ENCODE measurements at places on chromosomes 11 and 22. TPM values are rescaled to one million over a fixed set of nuclear protein-coding genes. Genes with fewer than 3 reads are reported as not detected.

GRCh38 chr11:125923012-125923579 is 18.8 kb downstream of the DDX25 start:
- no peak overlapping the region for H3K27ac ChIP-seq
- peaks cover 66% of the 10 kb centered on the region for H3K27me3 ChIP-seq
- H3K4me3 ChIP-seq = no peak overlapping the region
- no peak for DNase-seq
- no peaks in the 10 kb centered on the region for H3K36me3 ChIP-seq
- H3K4me1 ChIP-seq = no peaks in the 10 kb centered on the region

DNA sequence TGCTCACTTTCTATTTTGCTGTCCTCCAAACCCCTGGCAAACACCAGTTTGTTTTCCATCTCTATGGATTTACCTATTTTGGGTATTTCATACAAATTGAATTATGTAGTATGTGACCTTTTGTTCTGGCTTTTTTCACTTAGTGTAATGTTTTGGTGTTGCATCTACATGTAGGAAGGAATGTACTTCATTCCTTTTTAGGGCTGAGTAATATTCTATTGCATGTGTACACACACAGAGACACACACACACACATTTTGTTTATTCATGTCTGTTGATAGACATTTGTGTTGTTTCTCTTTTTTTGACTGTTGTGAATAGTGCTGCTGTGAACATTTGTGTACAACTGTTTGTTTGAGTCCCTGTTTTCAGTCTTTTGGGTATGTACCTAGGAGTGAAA is 90.4 kb downstream of the UVRAG start:
- no peaks in the 10 kb centered on the region for H3K27me3 ChIP-seq
- no peak overlapping the region for H3K4me3 ChIP-seq
- no peaks in the 10 kb centered on the region for H3K36me3 ChIP-seq
- peaks cover 26% of the 10 kb centered on the region for H3K4me1 ChIP-seq
- no peak for DNase-seq

- peaks cover 38% of the 10 kb centered on the region for H3K36me3 ChIP-seq
- no peak overlapping the region for H3K4me3 ChIP-seq
- DNase-seq = no peak
- H3K27me3 ChIP-seq = no peaks in the 10 kb centered on the region
These were observed 76.1 kb upstream of the UCP3 start for GRCh38 chr11:74084796-74085541.

GRCh38 chr11:94583213-94583865 is 16.2 kb downstream of the PIWIL4 start:
- H3K4me3 ChIP-seq = no peak overlapping the region
- DNase-seq = no peak
- H3K27me3 ChIP-seq = peaks cover 5% of the 10 kb centered on the region
- H3K36me3 ChIP-seq = no peaks in the 10 kb centered on the region
- no peak overlapping the region for H3K27ac ChIP-seq

DNA sequence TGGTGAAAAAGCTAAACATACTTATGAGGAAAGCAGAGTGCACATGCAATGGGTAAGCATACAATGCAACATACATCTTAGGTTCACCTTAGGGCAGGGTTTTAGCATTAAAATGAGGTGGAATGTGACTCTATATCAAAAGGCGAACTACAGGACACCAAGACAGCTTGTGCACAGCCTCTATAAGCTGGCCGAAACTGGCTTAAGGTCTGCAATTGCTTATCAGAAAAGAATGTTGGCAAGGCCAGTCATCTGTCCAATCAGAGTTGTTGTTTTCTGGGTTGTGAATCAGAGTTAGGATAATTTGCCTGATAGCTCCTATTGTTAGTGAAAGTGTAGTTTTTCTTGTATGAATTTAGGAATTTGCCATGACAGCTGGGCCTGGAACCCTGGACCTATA is 76.5 kb downstream of the LRRC4C start:
- H3K4me1 ChIP-seq = no peaks in the 10 kb centered on the region
- H3K36me3 ChIP-seq = no peaks in the 10 kb centered on the region
- no peaks in the 10 kb centered on the region for H3K27me3 ChIP-seq
- no peak for DNase-seq
- H3K27ac ChIP-seq = no peak overlapping the region

OR4A16 gene
- total RNA-seq = not detected

SLC22A6 gene
- total RNA-seq = not detected

DNA sequence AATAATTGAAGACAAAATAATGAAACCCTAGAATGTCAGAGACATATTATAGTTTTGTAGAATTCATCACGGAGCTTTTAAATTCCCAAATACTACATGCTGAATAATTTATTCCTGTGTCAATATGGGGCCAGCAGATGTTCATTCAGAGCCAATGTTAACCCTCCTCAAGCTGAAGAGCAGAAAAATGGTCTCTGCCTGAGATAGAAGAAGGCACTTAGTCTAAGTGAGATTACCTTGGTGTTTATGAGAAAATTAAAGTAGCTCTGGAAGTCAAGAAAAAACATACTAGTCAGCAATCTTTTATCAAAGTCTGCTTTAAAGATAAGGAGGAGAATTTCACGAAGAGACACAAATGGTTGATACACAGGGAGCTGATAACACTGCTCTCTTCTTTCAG is 328.2 kb downstream of the TTC28 start:
- H3K4me1 ChIP-seq = no peaks in the 10 kb centered on the region
- no peak overlapping the region for H3K4me3 ChIP-seq
- no peaks in the 10 kb centered on the region for H3K27me3 ChIP-seq

GRCh38 chr11:284105-285020 is 4.6 kb upstream of the PGGHG start:
- no peaks in the 10 kb centered on the region for H3K27me3 ChIP-seq
- H3K36me3 ChIP-seq = no peaks in the 10 kb centered on the region
- no peak overlapping the region for H3K27ac ChIP-seq

ZNF214 gene
- 2.3 TPM for total RNA-seq

DNA sequence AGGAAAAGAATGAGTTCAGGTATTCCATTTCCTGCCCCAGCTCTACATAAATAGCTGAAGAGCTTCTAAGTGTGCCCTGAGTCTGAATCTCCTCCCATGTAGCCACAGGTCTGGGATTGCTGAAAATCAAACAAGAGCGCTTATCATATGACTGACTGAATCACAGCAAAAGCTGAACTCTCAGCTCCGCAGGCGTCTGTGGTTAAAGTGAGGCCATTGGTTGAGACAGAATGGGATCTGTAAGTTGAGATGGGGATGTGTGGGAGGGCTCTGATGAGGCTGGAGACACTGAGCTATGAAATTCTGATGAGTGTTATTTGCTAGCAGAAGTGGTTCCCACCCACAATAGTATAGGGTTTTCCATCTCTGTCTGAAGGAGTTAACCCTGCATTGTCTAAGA is 637.0 kb downstream of the OPCML start:
- no peak overlapping the region for H3K4me3 ChIP-seq
- no peaks in the 10 kb centered on the region for H3K36me3 ChIP-seq
- no peak overlapping the region for H3K27ac ChIP-seq
- no peak for DNase-seq
- no peaks in the 10 kb centered on the region for H3K4me1 ChIP-seq

DNA sequence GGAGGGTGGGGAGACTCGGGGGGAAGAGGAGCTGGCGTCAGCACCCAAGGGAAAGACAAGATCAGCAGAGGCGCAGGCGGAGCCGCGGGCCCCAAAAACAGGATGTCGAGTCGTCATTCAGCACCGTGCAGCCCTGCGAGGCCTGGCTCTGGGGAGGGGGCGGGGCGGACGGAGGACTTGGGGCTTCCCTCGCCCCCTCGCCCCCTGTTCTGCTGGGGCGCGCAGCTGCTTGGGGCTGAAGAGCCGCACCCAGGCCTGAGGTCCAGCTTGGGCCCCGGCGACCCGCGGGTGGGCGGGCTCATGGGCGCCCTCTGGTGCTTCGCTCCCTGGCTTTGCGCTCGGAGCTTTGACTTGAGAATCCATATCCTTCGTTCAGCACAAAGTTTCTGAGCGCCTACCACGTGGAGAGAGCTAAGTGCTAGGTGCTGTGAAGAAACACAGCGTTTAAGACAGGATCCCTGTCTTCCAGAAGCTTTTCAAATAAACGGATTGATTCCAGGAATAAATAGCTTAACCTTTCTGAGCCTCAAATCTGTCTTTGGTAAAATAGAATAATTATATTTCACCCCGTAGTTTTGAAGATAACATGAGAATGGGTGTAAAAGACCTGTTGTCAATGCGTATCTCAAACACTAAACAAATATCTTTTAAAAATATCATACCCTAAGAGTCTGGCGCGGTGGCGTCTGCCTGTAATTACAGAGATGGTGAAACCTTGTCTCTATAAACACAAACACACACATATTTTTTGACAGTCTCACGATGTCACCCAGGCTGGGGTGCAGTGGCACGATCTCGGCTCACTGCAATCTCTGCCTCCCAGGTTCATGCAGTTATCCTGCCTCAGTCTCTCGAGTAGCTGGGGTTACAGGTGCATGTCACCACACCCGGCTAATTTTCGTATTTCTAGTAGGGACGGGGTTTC is 929 bp upstream of the RHOG start:
- H3K27me3 ChIP-seq = no peaks in the 10 kb centered on the region
- peak overlapping the region; percentile 81 for H3K4me3 ChIP-seq
- peaks cover 28% of the 10 kb centered on the region for H3K4me1 ChIP-seq
- H3K36me3 ChIP-seq = no peaks in the 10 kb centered on the region
- peak; percentile 95 for DNase-seq
- peak overlapping the region; percentile 94 for H3K27ac ChIP-seq

DNA sequence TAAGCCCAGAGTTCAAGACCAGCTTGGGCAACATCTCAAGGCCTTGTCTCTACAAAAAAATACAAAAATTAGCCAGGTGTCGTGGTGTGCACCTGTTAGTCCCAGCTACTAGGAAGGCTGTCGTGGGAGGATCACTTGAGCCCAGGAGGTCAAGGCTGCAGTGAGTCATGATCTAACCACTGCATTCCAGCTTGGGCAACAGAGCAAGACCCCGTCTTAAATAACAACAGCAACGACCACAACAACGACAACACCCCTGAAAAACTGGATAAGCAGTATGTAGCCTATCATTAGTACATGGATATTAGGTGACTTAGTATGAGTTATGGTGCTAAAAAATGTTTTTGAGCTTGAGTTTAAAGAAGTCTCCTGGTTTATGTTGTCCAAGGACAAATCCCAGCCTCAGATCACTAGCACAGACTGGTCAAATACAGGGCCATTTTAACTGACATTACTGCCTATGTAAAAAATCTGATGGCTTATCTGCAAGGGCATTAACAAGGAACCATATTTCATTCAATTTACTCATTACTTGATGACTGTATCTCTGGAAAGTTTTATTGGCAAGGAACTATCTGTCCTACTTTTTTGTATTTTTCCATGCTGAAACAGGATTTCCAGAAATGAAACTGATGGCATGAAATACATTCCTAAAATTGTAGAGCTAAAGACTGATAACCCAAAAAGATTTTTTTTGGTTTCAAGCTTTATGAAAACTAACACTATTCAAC is 23.4 kb downstream of the C2CD3 start:
- no peak overlapping the region for H3K27ac ChIP-seq
- peaks cover 6% of the 10 kb centered on the region for H3K36me3 ChIP-seq

DNA sequence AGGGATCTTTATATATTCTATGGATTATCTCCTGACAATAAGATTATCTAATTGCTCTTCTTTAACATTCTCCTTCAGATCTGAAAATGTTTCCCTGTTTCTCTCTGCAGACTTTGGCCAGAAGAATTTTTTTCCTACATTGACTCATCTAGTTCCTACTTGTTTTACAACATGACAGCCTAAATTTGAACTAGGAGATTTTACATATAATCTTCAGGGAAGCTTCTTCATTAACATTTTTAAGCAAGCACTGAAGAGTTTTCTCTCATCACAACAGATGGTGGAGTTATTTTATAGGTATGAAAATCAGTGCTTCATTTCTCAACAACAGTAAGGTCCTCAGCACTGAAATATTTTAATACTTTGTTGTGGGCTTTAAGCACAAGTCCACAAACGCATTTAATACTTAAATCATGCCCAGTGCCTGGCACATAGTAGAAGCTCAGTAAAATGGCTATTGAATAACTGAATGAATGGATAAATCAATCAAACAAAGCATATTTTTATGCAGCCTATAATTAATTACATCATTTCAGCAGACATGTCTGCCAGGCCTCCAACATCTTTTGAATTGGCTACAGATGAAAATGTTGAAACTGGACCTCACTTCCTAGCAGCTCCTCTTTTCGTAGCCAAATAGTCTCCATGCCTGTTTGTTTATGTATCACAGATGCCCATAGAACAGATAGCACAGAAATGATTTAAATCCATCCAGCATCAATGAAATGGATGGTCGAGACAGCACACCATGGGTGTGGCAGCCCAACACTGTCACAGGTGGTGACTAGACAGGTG is 117.3 kb upstream of the POU2AF2 start:
- no peak overlapping the region for H3K27ac ChIP-seq
- H3K4me1 ChIP-seq = no peaks in the 10 kb centered on the region
- no peaks in the 10 kb centered on the region for H3K36me3 ChIP-seq
- no peak overlapping the region for H3K4me3 ChIP-seq
- peaks cover 36% of the 10 kb centered on the region for H3K27me3 ChIP-seq
- DNase-seq = no peak
